Bronchial epithelial cell (primary cell): ENCODE measurements at places on chromosomes 12 and 14.
A peak's percentile ranks its signal among the peaks of the same experiment; 100 is the strongest.

DNA sequence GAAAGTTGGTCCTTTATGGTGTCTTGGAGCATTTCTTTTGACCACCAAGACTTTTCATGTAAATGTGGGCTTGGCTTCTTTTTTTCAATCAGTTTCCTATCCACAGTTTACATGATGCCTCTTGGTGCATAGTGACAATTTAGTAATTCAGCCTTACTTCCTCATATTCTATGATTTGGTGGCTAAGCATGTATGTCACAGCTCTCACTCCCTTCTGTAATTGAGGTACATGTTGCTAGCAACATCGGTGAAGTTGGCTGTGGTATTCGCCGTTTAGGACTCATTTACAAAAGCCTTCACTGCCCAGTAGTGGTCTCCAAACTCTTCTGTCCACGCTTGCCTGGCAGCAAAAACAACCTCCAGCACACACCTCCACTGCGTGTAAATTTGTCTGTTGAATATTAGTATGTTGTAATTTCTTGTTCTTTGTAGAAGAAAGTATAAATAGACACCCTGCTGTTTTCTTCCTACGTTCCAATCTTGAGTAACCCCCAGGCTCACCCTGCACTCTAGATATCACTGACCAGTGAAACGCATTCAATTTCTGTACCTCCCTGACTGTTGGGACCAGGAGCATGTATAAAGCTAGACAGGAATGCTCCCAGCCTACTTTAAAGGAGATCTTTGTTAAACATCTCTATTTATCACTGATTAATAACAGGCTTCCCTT lies 90.4 kb downstream of the PPP2R5C start:
- DNase-seq: no peak

DNA sequence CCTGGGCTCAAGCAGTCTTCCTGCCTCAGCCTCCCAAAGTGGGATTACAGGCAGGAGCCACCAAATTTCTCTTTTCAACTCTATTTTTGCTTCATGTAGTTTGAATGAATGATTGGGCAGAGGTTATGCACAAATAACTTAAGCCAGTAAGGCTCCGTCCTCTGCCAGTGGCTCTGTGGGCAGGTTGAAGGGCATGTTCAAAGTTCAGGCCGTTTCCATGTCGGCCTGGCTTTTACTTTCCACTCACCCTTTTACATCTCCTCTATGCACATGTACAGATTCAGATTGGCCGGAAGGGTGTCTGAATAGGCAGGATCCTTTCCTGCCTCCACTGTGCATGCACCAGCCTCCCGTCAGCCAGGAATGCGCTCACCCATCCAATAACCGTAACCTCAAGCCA lies 132.3 kb downstream of the EML1 start:
- no peak for DNase-seq

- no peak for DNase-seq
Observed at GRCh38 chr12:23855813-23856212, 93.7 kb downstream of the SOX5 start.

GRCh38 chr14:92121670-92122350 lies at the start of the genes CPSF2 and NDUFB1:
CPSF2 (plus strand) TSS chr14:92121969; CDS start chr14:92130985, 9,016 bp downstream.
NDUFB1 (minus strand) TSS chr14:92121706; CDS start chr14:92117637, 4,069 bp downstream.
- peak; percentile 51 for DNase-seq

DNA sequence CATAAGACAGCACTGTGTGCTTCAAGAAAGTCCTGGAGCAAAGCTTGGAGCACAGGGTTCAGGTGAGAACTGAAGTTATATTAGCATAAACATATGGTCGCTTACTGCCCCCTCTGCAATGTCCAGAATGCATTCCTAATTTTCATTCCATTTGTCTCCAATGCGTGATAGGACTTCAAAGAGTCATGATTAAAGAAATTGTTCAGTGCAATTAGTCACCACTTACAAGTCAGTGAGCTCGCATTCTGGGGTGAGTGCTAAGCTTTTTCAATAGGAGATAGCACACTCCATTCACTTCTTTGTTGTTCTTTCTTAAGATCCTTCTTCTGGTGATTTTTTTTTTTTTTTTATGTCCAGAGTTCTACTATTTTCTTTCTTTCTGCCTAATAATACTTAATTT lies 398.4 kb downstream of the SYT1 start:
- peak; percentile 40 for DNase-seq

GRCh38 chr12:51373187-51373586 lies 18.0 kb downstream of the GALNT6 start:
- no peak for DNase-seq

DNA sequence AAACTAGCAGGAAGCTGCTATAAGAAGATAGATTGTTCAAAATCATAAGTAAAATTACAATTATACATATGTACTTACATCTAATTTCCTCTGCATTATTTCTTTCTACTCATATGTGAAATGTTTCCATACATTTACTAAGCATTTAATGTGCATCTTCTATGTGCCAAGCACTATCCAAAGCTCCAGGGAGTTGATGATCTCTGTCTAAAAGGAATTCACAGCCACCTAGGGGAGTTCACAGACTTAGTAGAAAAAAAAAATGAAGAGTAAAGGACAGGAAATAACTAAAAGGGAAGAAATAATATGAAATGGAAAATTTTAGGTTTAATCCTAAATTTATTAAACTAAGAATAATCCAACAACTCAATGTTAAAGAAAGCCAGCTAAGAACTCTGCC lies 91.7 kb downstream of the EFCAB11 start:
- DNase-seq: no peak

DNA sequence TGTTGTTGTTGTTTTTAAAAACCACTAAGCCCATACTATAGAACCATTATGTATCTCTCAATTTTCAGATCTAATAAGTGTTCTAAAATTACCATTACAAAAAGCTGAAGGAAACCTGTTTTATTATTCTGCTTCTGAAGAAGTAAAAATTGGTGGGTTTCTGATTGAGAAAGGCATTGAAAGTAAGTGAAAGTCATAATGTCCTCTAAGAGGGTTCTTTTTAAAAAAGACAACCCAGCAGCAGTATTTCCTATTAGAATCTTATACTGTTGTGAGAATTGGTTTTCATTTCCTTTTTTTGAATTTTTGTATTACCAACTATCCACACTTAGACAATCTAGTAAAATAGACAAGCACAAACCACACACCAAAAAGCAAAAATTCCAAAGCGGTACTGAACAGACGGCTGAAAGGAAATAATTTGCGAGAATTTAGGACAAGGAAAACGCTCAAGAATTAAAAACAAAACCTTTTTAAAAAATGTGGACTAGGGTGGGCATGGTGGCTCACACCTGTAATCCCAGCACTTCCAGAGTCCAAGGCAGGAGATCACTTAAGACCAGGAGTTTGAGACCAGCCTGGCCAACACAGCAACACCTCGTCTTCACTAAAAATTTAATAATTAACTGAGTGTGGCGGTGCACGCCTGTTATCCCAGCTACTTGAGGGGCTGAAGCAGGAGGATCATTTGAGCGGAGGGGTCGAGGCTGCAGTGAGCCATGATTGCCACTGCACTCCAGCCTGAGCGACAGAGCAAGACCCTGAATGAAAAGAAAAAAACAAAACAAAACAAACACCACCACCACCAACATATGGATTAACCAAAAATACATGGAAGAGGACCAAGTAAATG lies 66.7 kb upstream of the AP4S1 start:
- DNase-seq: no peak

GRCh38 chr14:95524706-95525512 lies 8.5 kb upstream of the SYNE3 start:
- peak; percentile 80 for DNase-seq

GRCh38 chr14:28130610-28131284 lies 635.8 kb upstream of the FOXG1 start:
- no peak for DNase-seq

DNA sequence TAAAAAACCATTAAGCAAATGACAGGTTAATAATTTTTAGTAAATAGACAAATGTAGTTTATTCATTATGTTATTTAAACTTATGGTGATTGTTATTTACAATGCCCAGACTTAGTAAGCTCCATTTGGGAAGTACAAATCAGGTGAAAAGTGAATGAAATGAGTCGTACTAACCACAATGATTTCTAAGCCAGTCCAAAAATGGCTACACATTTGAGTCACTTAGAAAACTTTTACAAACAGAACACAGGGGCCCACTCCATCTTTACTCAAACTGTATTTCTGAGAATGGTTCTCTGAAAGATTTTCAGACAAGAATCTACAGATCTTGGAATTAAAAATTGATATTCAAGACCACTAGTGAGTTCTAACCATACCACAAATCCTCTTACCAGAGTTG lies 653.3 kb upstream of the MIS18BP1 start:
- DNase-seq: peak; percentile 65

DNA sequence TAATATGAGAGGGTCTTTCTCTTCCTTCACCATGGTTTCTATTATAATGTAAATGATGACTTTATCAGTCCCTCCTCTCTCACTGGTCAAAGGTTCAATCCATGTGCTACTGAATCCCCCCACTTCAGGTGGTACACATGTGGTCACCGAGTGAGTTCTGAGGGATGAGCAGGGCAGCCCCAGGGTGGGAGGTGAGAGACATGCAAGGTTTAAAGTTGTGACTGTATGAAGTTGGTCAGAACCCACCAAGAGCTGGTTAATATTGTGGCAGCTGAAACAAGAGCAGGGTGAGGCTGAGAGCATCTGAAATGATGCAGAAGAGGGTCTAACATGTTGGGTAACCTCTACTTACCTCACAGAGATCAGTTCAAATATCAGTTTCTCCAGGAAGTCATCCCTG lies 444.7 kb upstream of the FBXO33 start:
- DNase-seq: no peak

DNA sequence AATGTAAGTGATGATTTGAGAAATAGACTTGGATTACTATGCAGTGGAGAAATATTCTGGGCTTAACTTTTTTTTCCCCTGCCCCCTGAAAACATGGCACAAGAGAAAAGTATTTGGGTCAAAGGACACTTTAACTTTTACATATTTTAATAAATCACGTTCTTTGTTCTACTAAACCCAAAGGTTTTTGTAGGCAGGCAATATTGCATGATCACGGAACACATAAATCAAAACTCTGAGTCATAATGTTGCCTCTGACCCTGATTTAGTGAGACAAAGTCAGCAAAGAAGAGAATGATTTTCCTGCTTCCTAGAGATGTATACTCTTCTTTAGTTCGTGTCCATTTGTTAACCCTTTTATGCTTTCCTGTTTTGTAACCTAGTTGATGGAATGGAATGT lies 38.0 kb downstream of the ABCD2 start:
- DNase-seq: peak; percentile 46

GRCh38 chr12:84757978-84758377 lies 154.6 kb downstream of the SLC6A15 start:
- peak; percentile 70 for DNase-seq

DNA sequence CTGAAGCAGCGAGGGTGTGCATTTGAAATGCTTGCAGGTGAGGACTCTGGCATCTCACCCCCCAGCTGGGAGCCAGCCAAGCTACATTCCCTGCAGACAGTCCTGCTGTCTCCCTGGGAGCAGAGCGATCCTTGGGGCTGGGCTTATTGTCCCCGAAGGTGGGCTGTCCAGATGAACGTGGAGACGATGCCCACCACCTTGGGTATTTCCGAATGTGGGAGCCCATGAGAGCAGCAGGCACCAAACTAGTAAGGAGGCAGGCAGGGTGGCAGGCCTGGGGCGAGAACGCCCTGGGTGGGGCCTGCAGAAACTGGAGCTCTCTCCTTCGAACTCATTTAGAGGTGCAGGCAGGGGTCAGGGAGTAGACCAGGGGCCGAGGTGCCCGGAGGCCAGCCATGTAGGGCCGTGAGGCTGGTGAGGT lies 18.5 kb downstream of the ZBTB42 start:
- no peak for DNase-seq

- DNase-seq: no peak
Observed at GRCh38 chr12:9604287-9604686, 3.4 kb downstream of the KLRB1 start.

DNA sequence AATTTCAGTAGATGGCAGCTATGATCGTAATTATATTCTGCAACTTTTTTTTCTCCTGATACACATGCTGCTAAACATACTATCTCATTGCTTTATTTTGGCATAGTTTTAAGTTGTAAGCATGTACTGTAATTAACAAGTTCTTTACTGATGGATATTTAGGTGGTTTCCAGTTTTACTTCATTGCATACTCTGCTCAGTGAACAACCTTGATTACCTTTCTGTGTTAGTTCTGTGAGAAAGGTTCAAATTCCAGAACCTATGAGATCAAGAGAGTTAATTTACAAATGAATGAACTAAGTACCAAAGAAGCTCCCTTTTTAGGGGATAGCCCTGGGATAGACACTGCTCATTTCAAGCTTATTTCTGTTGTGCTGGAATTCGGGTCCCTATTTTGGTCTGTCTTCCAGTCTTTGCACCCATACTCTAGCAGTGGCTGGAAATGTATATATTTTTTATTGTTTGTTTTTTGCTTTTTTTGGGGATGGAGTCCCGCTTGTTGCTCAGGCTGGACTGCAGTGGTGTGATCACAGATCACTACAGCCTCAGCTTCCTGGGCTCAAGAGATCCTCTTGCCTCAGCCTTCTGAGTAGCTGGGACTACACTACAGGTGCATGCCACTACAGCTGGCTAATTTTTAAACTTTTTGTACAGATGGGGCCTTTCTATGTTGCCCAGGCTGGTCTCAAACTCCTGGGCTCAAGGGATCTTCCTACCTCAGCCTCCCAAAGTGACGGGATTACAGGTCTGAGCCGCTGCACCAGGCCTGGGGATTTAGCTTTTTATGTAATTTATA lies 10.6 kb downstream of the PAPOLA start:
- DNase-seq: peak; percentile 20

- no peak for DNase-seq
Observed at GRCh38 chr14:42961509-42961908, 1354.8 kb downstream of the LRFN5 start.

- no peak for DNase-seq
Observed at GRCh38 chr14:102504328-102504999, 5.1 kb downstream of the ANKRD9 start.

DNA sequence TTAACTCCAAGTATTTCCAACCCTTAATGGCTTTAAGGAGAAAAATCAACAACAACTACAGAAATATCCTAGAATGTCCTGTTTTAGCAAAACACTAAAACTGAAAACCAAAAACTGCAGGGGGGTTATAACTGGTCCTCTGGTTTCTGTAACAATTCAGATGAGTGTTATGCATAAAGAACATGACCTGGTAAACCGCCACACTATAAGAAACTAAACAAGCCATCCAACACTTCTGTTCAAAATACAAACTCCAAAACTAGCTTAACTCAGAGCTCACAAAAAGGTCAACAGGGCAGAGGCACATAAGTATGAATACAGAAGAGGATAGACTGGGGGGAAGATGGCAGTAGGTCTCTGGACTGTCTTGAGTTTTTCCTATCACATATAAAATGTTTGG lies 38.0 kb downstream of the HECTD4 start:
- no peak for DNase-seq

DNA sequence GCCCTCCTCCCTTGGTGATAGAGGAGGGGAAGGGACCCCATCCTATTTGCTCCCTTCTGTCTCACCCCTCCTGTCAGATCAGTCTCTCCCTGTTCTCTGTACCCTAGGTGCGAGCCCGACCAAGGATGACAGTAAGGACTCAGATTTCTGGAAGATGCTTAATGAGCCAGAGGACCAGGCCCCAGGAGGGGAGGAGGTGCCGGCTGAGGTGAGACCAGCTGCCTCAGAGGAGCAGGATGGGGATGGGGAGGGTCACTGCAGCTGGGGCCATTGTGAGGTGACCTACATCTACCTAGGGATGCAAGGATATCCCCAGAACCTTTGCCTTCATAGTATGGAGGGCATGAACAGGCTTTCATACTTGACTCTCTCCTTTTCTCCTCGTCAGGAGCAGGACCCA lies 22.2 kb downstream of the AGAP2 start:
- DNase-seq: no peak
